Regular cardiac myocyte (primary cell): ENCODE measurements at places on chromosomes 12 and 14. TPM values are rescaled to one million over a fixed set of nuclear protein-coding genes. Genes with fewer than 3 reads are reported as not detected.

Gene SCNN1A
- total RNA-seq, result 0.58 and 1.4 TPM in 2 replicates

Gene AKAP6
- 3.9 and 4.0 TPM in 2 replicates for total RNA-seq

Gene CIROP
- not detected in 2 replicates for total RNA-seq

Gene SDS
- not detected in 2 replicates for total RNA-seq

Gene IL31
- total RNA-seq, result not detected in 2 replicates

Gene C2CD5
- 19.7 and 25.7 TPM in 2 replicates for total RNA-seq

Gene MIP
- total RNA-seq, result 0.19 TPM in 1 of 2 replicates, not detected in the other

Gene TRPV4
- total RNA-seq, result 1.2 and 1.7 TPM in 2 replicates

Gene GRIP1
- under 0.01 and 0.96 TPM in 2 replicates for total RNA-seq

Gene PAPLN
- 1.3 and 6.5 TPM in 2 replicates for total RNA-seq

Gene DCN
- 69.8 and 321 TPM in 2 replicates for total RNA-seq

Gene ASB2
- under 0.01 and 2.3 TPM in 2 replicates for total RNA-seq

Gene RAD9B
- 0.28 and 0.58 TPM in 2 replicates for total RNA-seq

Gene FAM186B
- total RNA-seq, result 0.19 and 0.28 TPM in 2 replicates

Gene TAS2R30
- 2.7 and 4.2 TPM in 2 replicates for total RNA-seq

Gene PPP1R1A
- not detected in 2 replicates for total RNA-seq

Gene R3HDM2
- 6.9 and 8.7 TPM in 2 replicates for total RNA-seq

Gene MANSC4
- total RNA-seq, result not detected in 2 replicates

Gene DBX2
- total RNA-seq, result not detected in 2 replicates

Gene EMP1
- total RNA-seq, result 46.8 and 150 TPM in 2 replicates

Gene DAO
- total RNA-seq, result not detected in 2 replicates

Gene CLMN
- 0.58 and 3.9 TPM in 2 replicates for total RNA-seq

Gene SOX5
- total RNA-seq, result 2.7 and 4.8 TPM in 2 replicates

Gene IL22
- not detected in 2 replicates for total RNA-seq

Gene FSCB
- under 0.01 and 0.19 TPM in 2 replicates for total RNA-seq

Gene SVOP
- under 0.01 TPM in 1 of 2 replicates, not detected in the other for total RNA-seq

Gene CD163
- total RNA-seq, result under 0.01 TPM in 1 of 2 replicates, not detected in the other

Gene OASL
- total RNA-seq, result under 0.01 and 0.56 TPM in 2 replicates

Gene SERPINA9
- total RNA-seq, result 0.28 and 0.96 TPM in 2 replicates

Gene RASSF9
- total RNA-seq, result 0.77 and 0.85 TPM in 2 replicates

Gene RNF41
- total RNA-seq, result 99.3 and 165 TPM in 2 replicates

Gene KRT79
- under 0.01 TPM in 1 of 2 replicates, not detected in the other for total RNA-seq

Gene NRDE2
- total RNA-seq, result 7.9 and 8.6 TPM in 2 replicates

Gene FAIM2
- total RNA-seq, result 0.77 and 1.7 TPM in 2 replicates

Gene MMP19
- 2.5 and 7.3 TPM in 2 replicates for total RNA-seq

Gene KIF26A
- total RNA-seq, result under 0.01 TPM in 2 replicates

Gene ZC3H14
- 58.7 and 63.4 TPM in 2 replicates for total RNA-seq

Gene LMNTD1
- total RNA-seq, result 0.38 TPM in 1 of 2 replicates, not detected in the other

Gene TAMALIN
- total RNA-seq, result 2.7 and 9.0 TPM in 2 replicates

Gene SMCO2
- total RNA-seq, result not detected in 2 replicates

Gene HRK
- under 0.01 and 1.1 TPM in 2 replicates for total RNA-seq

Gene SIRT4
- 0.96 and 2.8 TPM in 2 replicates for total RNA-seq

Gene GPR65
- total RNA-seq, result 0.19 and 0.28 TPM in 2 replicates

Gene SERPINA3
- 1.3 and 9.9 TPM in 2 replicates for total RNA-seq

Gene DNAJC22
- total RNA-seq, result 1.7 and 2.5 TPM in 2 replicates

Gene FANCM
- total RNA-seq, result 7.6 and 12.5 TPM in 2 replicates

Gene DUSP16
- total RNA-seq, result 5.4 and 8.2 TPM in 2 replicates

Gene IRAK3
- total RNA-seq, result 3.5 and 18.3 TPM in 2 replicates

Gene NOVA1
- total RNA-seq, result 0.77 and 2.5 TPM in 2 replicates

Gene SYCP3
- total RNA-seq, result under 0.01 and 0.85 TPM in 2 replicates

Gene TAS2R42
- not detected in 2 replicates for total RNA-seq

Gene SALL2
- total RNA-seq, result 1.2 and 1.7 TPM in 2 replicates

Gene TTC9
- total RNA-seq, result under 0.01 TPM in 2 replicates

Gene STX2
- 47.9 and 50.0 TPM in 2 replicates for total RNA-seq

Gene IL26
- total RNA-seq, result under 0.01 TPM in 1 of 2 replicates, not detected in the other

Gene DEGS2
- under 0.01 and 0.28 TPM in 2 replicates for total RNA-seq

Gene NEUROD4
- total RNA-seq, result not detected in 2 replicates

Gene CMA1
- total RNA-seq, result not detected in 2 replicates

Gene C12orf60
- total RNA-seq, result 0.28 and 1.5 TPM in 2 replicates
